Posterior vena cava (tissue), 2 donors: ENCODE measurements at places on chromosomes 6 and 20.

GRCh38 chr6:86030875-86031274 lies 388.2 kb upstream of the SYNCRIP start:
- DNase-seq: no peak

DNA sequence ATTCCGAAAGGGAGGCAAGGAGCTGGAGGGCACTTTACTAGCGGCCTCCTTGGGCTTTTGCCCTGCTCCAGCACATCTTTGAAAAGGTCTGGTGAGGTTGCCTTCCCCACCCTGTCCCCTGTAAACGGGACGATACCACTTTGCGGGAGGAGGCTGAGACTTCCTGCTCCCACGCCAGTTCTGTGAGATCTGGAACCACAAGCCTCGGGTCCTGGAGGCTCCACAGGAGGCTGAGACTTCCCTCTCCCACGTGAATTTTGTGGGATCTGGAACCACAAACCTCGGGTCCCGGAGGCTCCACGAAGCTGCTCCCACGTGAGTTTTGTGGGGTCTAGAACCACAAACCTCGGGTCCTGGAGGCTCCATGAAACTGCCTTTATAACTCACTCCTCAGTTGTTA lies 209.3 kb downstream of the DLL1 start:
- peak; percentile 7 for DNase-seq

GRCh38 chr6:98433325-98434056 lies 400.9 kb upstream of the POU3F2 start:
- no peak for DNase-seq

- DNase-seq: no peak
Observed at GRCh38 chr6:390914-391558, 516 bp upstream of the IRF4 start.

GRCh38 chr20:13131688-13132087 lies 89.4 kb upstream of the ISM1 start:
- no peak for DNase-seq
